ENCODE measurements at places on chromosomes 5 and 9.

DNA sequence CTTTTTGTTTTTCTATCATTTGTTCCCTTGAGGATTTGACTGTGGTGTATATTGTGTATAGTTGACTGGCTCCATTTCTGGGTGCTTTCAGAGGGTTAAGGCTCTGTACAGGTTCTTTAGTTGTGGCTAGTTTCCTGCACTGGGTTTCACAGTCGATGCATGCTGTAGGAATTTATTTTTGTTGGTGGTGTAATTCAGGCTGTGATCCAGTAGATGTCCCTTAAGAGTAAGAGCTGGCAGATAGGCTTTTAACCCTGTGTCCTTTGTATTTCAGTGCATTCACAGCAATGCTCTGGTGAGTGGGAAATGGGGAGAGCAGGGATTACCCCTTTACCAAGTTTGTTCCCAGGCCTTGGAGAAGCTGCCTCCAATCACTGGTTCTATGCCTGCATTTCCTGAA is 112.9 kb downstream of the SPATA31D1 start:
- DNase-seq, result no peak

- no peak for DNase-seq
Observed at GRCh38 chr5:9423571-9423970, 122.3 kb downstream of the SEMA5A start.

DNA sequence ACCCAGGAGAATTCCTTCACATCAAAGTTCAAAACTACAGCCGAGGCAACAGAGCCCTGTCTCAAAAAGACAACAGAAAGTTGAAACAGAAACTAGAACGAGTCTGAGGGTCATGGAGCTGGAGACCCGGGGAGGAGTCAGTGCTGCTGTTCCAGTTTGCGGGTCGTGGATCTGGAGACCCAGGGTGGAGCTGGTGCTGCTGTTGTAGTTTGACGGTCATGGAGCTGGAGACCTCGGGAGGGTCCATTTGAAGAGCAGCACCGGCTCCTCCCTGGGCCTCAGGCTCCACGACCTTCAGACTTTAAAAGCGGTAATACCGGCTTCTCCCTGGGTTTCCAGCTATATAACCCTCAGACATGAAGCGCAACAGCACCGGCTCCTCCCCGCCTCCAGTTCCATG is 13.0 kb upstream of the LCN15 start:
- DNase-seq, result no peak

GRCh38 chr5:123422433-123423277 is 548 bp downstream of the CEP120 start:
- peak; percentile 59 for DNase-seq

DNA sequence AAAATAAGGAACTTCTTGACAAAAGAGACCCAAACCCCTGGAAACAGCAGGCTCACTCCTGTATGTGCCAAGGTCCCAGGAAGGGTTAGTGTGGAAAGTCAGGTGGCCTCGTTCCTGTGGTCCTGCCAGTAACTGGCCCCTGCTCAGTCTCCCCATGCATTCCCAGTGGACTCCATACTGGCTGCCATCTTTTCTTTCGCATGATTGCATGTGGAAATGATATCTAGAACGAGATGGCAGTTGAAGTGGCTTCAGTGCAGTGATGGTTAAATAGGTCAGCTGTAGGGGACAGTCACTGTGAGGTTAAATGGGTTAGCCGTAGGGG is 30.4 kb downstream of the AHRR start:
- no peak for DNase-seq

Data from G401 (cell line).